Cerebellar nuclear complex (tissue), 1 donor: ENCODE measurements at places on chromosomes 13 and 19.

DNA sequence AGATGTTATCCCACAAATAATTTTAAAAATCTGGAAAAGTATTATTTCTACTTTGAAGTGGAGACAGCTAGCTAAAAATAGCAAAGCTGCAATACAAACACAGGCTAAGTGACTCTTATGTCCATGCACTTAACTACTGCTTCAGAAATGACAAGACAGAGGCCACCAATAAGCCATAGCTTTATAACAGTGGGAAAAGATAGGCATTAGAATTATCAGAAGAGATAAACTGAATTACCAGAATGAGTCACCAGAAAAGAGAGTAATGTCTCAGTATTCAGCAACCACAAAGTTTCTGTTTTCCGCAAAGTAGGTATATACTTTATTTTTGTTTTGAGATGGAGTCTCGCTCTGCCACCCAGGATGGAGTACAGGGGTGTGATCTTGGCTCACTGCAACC lies 17.1 kb downstream of the CLN5 start:
- DNase-seq, result no peak

DNA sequence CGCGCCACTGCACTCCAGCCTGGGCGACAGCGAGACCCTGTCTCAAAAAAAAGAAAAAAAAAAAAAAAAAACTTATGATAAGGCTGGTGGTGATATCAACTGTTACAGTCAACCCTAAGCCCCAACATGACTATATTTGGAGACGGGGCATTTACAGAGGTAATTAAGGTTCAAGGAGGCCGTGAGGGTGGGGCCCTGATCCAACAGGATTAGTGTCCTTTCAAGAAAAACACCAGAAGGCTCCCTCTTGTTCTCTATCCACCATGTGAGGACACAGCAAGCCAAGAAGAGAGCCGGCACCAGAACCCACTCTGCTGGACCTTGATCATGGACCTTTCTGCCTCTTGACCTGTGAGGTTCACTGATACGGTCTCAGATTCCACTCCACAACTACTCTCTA lies 14.1 kb downstream of the MIER2 start:
- DNase-seq, result no peak

DNA sequence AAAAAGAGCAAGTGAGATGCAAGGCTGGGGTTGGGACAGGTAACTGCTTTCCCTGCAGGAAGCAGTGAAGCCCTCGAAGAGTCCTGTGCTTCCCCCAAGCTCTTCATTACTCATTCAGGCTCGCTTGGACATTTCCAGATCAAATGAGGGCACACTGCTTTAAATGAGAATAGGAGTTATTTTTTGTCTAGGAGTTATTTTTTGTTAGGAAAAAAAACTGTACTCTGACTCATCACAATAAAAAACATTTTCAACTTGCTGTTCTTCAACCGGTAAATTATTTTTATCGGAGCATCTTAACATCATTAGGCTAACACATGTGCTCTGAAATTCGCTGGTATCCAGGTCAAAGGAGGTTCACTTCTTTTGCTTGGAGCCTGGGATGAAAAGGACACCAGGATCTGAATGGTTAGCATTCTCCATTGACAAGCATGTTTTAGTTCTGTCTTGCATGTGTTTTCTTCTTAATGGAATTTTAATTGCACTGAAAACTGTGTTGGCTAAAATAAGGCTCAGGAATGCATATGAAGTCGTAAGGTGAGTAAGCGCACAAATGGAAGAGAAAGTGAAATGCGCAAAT lies 80.7 kb upstream of the STK24 start:
- no peak for DNase-seq

DNA sequence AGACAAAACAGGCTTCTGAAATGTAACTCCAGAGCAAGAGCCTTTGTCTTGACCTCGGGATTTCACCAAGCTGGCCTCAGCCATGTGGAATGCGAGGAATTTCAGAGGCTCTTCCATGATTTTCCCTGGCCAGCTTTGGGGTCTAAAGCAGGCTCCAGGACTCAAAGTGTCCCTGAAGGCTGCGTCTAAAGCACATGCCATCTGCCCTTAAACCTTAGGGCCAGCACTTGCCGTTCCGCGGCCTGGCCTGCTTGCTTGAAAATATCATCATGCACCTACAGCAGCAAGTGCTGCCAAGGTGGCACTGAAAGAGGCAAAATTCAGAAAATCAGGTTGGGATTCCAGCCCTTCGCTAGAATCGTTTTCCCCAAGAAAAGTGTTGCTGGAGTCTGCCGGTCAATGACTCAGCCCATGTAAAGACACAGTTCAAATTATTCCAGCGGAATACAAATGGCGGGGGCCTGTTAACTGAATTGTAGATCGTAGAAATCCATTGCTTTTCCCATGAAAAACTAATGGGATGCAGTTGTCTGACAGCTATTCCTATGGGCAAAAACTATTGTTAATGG lies 105.7 kb upstream of the RAP2A start:
- peak; percentile 25 for DNase-seq

- no peak for DNase-seq
These were observed 7.4 kb downstream of the ACP5 start for GRCh38 chr19:11570039-11570462.

GRCh38 chr19:14770136-14770535 lies 8.2 kb downstream of the ADGRE2 start:
- no peak for DNase-seq

- no peak for DNase-seq
These were observed 14.2 kb downstream of the ZNF331 start for GRCh38 chr19:53552001-53552721.

DNA sequence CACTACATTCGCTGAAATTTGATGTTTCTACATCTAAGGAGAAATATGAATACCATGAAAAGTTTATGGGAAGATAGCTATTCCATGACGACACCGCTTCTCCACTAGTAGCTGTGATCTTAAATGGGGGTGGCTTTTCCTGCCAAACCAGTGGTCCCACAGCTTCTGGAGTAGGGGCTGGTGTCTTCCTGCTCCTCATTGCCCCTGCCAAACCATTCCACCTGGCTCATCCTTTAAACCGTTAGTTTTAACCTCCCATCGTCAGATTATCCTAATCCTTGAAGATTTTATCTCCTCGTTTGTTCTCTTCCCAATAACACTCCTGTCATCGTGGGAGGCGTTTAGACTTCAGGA lies 568 bp upstream of the ZNF230 start:
- no peak for DNase-seq

DNA sequence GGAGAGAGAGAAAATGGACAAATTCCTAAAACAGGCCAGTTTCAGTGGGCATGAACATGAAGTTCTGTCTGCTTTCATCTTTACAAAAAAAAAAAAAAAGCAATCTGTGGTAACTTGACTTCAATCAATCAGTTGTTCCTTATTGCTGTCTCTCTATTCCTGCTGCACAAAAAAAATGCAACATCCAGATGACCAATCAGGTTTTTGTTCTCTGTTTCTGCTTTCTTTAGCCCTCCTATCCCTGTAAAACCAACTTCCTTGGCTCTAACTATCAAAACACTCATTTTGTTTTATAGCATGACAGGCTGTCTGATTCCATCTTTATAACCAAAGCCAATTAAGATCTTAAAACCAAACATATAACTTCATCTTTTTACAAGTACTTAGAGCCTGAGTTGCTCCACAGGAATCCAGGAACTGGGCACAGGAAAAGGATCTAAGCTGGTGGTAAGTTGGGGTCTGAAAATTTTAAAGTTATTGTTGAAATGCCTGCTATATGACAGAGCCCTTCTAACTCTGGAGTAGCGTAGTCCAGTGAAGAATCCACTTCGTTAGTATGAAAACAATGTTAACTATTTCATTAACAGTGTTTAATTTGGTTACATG lies at the start of gene FPR3:
Gene FPR3, plus strand, starts transcription at position 273 of the 606 bp plus-strand sequence. CDS start 28,592 bp downstream, outside the sequence.
- no peak for DNase-seq

- DNase-seq, result no peak
These were observed 15.9 kb upstream of the RANBP3 start for GRCh38 chr19:5993648-5994358.

- no peak for DNase-seq
These were observed 32.4 kb downstream of the RASA3 start for GRCh38 chr13:114099918-114100445.

- no peak for DNase-seq
These were observed 3.4 kb upstream of the FCGBP start for GRCh38 chr19:39937787-39938186.

GRCh38 chr19:8038815-8039214 lies 13.7 kb upstream of the CCL25 start:
- DNase-seq, result no peak

DNA sequence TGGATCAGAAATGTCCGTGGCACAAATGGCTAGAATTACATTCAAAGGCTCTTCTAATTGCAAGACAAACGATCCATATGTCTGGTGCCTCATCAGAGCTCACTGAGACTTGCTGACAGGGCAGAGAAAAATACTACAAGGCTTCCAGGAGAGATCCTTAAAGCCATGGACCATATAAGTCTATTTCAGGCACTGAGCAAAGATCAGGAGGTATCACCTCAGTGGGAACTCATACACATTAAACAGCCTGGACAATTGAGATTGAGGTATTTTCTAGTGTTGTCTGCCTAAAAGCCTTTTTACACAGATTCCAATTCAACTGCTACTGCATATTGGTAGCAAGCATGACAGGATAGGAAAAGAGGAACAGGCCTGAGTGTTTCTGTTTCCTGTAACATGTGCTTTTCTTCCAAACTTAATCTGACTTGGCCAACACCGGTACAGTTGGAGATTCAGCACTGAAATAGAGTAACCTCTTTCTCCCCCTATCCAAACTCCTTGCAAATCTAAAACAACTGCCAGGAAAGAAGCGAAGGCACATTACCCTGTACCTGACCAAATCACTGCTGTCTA lies 65.9 kb downstream of the SERP2 start:
- DNase-seq, result no peak

GRCh38 chr19:35436477-35437405 lies 11.3 kb upstream of the FFAR2 start:
- DNase-seq, result no peak

GRCh38 chr13:88857256-88857655 lies 1186.1 kb downstream of the SLITRK5 start:
- no peak for DNase-seq

DNA sequence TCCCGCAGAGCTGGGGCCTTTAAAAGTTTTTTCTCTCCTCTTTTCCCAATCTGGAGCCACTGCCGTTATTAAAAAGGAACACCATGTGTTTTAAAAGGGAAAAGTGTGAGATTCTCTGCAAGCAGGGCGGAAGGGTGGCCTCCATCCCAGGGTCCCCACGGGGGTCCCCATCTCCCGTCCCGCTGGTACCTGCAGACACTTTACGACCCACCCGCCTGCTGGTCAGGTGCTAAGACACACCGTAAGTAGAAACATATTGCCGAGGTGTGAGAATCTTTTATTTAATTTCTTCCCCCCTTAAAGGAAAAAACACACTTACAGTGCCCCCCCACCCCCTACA lies 1.8 kb downstream of the CRLF1 start:
- DNase-seq, result no peak

- DNase-seq, result no peak
These were observed 31.9 kb downstream of the SGCG start for GRCh38 chr13:23212671-23213070.

GRCh38 chr19:4232614-4233281 lies 3.4 kb downstream of the EBI3 start:
- no peak for DNase-seq

GRCh38 chr13:77423296-77423695 lies 96.4 kb upstream of the MYCBP2 start:
- no peak for DNase-seq

GRCh38 chr19:19119325-19120237 lies 18.7 kb downstream of the TMEM161A start:
- no peak for DNase-seq

DNA sequence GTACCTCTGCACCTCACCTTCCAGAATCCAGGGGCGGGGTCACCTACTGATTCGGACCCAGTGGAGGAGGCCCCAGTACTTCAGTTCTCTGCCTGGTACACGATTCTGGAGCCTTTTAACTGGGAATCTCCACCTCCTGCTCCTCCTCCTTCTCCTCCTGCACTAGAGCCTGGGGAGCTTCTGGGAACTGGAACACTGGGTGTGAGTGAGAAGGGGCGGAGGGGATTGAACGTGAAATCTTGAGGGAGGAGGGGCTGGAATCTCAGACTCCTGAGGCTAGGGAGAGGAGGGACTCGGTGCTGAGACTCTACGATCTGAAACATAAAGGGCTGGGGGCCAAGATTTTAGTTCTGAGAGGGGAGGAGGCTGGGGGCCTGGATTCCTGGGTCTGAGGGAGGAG lies at the start of gene KLK8:
Gene KLK8, minus strand, starts transcription at position 90 of the 400 bp plus-strand sequence. CDS start 437 bp downstream, outside the sequence.
- DNase-seq, result no peak

GRCh38 chr13:79973533-79973963 lies 367.4 kb downstream of the SPRY2 start:
- no peak for DNase-seq

- DNase-seq, result no peak
These were observed 437.0 kb downstream of the SUCLA2 start for GRCh38 chr13:47564041-47564440.

- no peak for DNase-seq
These were observed 74.7 kb downstream of the GADD45B start for GRCh38 chr19:2550431-2551171.

- DNase-seq, result no peak
These were observed 145.6 kb upstream of the KLHL1 start for GRCh38 chr13:70253834-70254233.

GRCh38 chr13:65744836-65745235 lies 1485.3 kb downstream of the PCDH9 start:
- no peak for DNase-seq

GRCh38 chr13:44667943-44668342 lies 91.8 kb upstream of the TSC22D1 start:
- no peak for DNase-seq

DNA sequence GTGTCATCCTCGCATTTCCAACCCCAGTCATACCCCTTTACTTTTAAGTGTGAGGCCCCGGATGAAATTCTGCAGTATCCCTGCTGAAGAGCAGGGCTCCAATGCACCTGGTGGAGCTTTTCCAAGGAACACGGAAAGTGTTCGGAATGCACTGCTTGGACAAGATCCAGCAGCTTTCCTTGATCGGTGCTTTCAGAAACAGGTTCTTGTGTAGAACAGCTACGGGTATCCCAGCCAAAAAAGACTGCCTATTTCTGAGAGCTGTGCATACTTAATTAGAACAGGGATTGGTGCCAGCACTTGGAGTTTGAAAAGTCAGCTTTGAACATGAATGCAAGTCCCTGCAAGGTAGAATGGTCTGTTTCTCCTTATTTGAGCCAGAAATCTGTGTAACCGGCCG lies 87.2 kb upstream of the C1QTNF9B start:
- no peak for DNase-seq

- DNase-seq, result no peak
These were observed at the start of gene UBE2M for GRCh38 chr19:58558066-58558622. Gene UBE2M (minus strand): TSS chr19:58558611. CDS start chr19:58558381, 230 bp downstream.

- DNase-seq, result no peak
These were observed 7.9 kb upstream of the PVR start for GRCh38 chr19:44635581-44636438.

- no peak for DNase-seq
These were observed 1358.5 kb upstream of the PCDH9 start for GRCh38 chr13:68588623-68589022.

- no peak for DNase-seq
These were observed 22.1 kb downstream of the VASP start for GRCh38 chr19:45529420-45529785.

DNA sequence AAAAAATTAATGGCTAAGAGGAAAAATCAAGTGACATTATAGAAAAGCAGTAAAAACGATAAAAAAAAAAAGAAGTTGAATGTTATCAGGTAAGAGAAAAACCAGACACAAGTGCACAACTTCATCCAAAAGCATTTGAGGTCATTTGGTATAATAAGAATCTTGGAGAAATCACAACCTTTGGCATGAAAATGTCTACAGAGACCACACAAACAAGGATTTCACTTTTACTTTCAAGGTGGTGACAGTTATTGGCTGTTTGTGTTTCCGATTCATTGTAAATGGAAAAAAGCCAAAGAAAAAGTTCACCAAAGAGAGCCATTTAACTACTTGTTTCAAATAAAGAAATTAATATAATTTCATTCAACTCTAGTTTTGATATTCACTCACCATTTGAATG lies 1193.5 kb downstream of the PCDH9 start:
- no peak for DNase-seq
